ENCODE measurements at places on chromosomes 16 and 17.
A peak's percentile ranks its signal among the peaks of the same experiment; 100 is the strongest.

GRCh38 chr16:11679250-11679649, 11.0 kb downstream of the SNN start:
- no peak for DNase-seq

- no peak for DNase-seq
These were observed 135.8 kb downstream of the CCDC182 start for GRCh38 chr17:57609125-57609877.

DNA sequence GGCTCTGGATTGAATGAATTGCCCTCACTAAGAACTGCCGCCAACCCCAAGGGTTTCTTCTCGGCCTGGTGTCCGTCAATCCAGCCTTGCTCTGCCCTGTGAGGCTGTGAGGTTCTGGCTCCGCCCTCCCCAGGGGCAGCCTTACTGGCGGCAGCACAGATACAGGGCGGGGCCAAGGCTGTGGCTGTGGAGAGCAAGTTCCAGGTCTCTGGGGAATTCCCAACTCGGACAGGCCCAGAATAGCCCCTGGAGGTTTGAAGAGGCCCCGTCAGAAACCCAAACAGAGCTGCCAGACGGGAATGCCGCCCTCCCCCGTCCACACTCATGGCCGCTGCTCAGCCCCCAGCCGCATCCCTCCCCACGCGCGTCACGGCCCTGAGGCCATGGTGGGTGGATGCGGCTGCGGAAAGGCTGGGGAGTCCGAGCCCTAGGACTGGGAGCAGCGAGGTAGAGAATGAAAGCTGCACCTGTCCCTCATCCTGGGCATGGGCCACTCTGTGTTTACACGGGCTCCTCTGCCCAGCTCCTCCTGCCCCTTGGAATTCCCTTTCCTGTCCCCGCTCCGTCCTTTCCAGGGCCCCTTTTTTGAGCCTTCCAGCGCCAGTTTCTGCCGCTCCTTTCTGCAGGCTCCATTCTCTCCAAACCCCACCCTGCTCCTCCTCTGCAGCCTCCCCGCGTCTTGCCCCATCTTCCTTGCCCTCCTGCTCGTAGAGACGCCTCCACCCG, 660 bp upstream of the PRRT2 start:
- DNase-seq = no peak

- DNase-seq = no peak
These were observed 14.7 kb downstream of the GSPT1 start for GRCh38 chr16:11901091-11901490.

DNA sequence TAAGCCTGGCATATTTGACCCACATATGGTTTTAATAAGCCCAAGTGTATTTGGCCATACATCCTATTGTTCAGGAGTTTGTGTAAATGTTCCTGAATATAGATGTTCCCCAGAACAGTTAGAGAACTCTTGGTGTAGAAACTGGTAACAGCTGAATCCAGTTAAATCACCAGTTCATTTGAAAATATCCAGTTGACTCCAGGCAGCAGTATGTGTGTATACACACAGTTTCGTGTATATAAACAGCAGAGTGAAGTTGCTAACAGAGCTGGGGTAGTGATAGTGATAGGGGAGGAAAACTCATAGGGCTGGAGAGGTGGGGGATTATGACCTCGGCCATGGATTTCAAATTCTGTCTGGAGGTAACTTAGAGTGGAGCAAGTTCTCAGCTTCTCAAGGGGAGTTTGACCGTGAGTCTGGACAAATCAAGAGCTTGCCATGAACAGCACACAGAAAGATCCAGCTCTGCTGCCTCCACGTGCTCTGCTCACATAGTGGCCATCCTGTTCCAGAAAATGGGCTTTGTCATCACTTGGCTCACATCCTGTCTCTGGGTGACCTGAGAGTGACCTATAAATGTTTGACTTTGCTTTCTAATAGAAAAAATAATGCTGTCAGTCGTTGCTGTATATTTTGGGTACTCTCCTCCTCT, 30.6 kb upstream of the MMD start:
- no peak for DNase-seq

GRCh38 chr16:20911361-20911760, 10.8 kb downstream of the LYRM1 start:
- no peak for DNase-seq

GRCh38 chr17:2854143-2855055, 58.2 kb downstream of the RAP1GAP2 start:
- no peak for DNase-seq

DNA sequence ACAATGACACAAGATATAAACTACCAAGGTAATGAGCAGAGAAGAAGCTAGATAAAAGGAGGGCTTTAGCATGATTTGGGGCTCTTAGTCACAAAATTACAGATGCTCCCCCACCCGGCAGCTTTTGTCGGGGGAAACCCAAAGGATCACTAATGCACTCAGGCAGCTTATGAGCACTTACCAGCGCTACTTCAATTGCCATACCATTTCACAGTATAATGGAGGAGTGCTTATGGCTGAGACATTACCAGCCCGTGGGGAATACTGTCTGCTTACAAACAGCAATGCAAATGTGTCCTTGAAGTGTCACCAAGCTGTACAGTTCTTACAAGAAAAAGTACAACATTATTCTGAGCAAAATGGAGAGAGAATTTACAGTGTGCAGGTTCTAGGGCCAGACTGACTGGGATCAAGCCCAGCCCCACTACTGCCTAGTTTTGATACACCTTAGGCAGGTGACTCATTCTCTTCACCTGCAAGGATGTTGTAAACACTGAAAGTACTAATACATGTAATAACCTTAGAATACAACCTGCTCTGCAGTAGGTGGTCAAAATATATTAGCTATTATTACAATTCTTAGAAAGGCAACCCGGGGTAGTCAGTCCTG, 16.3 kb downstream of the ANKFY1 start:
- DNase-seq = no peak

DNA sequence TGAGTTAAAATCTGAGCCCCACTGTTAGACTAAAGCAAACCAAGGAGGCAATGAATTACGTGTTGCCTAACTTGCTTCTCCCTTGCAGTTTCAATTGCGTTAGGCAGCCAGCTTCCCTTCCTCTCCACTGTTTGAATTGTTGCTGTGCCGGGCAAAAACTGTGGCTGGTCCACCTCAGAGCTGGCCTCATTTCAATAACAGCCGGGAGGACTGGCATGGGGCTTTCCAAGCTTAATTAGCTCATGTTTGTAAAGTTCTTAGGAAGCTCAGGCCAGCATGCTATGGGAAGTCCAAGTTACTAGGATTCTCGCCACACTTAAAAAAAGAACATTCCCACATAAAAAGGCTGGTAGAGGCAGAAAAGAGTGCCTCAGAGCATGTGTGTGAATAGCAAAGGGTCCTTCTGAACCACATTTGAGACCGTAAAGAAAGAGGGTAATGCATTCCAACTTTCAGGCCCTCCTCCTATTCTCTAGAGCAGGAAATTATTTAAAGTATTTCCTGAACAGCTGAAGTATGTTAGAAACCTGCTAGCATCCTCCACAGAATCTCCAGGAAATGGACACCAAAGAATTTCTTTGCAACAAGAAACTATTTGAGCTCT, 79.0 kb upstream of the SMURF2 start:
- DNase-seq = no peak

- DNase-seq = no peak
These were observed 39.8 kb downstream of the C17orf67 start for GRCh38 chr17:56793957-56794356.

DNA sequence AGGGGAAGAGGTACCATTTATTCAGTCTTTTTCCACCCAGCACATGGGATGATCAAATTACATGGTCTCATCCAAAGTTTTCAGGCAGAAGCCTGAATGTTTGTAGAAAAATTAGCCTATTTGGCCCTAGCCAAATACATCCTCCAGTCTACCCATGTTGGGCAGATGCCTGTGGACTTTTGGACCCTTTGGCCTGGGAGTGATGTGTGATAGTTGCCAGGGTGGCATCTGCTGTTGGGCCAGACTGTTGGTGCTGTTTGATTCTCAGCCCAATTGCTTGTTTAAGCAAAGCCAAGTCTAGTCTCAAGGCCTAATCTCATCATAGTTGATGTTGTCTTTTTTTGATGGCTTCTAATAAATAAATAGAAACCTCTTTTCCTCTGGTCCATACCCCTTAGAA, 419.0 kb downstream of the CDH13 start:
- DNase-seq = no peak

GRCh38 chr17:58302171-58302918, 21.6 kb upstream of the MPO start:
- DNase-seq = no peak

DNA sequence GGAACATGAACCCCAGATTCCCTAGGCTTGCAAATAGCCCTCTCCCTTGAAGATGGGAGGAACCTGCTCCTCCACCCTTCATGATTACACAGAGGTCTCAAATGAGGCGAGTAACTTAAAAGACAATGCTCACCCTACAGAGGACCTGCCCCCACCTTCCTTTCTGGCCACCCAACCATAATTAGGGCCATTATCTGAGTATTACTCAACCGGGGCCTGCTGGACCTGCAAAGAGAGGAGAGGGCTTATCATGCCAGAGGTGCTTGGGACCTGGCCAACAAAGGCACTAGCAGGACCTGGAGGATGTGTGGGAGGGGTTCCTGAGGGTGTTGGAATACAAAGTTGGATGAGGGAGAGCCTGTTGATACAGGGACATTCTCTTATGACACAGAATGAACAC, 42.4 kb downstream of the RNF157 start:
- no peak for DNase-seq

DNA sequence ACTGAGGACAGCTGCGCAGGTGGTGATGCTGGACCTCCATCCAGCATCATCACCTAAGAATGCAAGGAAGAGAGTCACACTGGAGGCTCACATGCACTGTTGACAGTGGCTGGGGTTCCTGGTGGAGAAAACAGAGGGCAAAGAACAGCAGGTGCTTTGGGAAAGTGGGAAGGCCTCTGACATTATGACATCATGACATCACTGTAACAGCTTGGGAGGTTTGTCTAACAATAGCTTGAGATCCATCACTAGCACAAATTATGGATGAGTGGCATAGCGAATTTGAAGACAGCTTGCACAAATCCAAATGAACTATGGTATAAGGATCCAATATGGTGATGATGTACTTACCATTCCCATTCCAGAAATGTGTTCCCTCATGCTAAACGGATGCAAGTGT, 226.5 kb upstream of the MPHOSPH6 start:
- no peak for DNase-seq

- DNase-seq = no peak
These were observed 14.5 kb downstream of the KANSL1 start for GRCh38 chr17:46178550-46179214.

DNA sequence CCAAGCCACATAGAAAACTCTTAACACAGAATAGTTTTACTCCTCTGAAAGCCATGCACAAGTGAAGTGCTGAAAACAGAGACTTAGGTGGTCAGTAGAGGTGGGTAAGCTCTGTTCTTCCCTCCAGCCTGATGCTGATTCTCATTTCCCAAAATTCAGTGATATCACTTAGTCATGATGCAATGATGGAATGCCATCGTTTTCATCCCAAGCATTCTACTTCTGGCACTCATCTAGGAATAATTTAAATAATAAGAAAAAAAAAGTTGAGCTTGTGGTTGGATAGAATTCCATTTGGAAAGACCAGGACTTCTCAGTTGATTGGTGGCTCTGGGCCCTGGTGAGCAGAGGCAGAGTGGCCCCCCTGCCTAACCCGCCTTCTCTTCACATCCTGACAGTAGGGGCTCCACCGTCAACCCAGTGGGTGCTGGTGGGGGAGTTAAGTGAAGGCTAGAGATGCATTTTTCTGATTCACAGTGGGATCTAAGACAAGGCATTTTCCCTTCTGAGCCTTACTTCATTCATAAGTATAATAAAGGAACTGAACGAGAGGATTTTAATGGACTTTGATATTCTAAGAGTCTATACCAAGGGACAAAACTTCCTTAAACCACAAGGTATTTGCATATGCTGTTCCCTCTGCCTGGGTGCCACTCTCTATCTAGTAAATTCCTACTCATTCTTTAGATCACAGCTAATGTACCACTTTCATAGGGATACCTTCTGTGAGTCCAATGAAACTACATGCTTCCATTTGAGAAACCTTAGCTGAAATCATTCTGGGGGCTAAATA, 310.3 kb upstream of the DYNLRB2 start:
- DNase-seq = no peak

- no peak for DNase-seq
These were observed 94.7 kb upstream of the SDK2 start for GRCh38 chr17:73738751-73739575.

DNA sequence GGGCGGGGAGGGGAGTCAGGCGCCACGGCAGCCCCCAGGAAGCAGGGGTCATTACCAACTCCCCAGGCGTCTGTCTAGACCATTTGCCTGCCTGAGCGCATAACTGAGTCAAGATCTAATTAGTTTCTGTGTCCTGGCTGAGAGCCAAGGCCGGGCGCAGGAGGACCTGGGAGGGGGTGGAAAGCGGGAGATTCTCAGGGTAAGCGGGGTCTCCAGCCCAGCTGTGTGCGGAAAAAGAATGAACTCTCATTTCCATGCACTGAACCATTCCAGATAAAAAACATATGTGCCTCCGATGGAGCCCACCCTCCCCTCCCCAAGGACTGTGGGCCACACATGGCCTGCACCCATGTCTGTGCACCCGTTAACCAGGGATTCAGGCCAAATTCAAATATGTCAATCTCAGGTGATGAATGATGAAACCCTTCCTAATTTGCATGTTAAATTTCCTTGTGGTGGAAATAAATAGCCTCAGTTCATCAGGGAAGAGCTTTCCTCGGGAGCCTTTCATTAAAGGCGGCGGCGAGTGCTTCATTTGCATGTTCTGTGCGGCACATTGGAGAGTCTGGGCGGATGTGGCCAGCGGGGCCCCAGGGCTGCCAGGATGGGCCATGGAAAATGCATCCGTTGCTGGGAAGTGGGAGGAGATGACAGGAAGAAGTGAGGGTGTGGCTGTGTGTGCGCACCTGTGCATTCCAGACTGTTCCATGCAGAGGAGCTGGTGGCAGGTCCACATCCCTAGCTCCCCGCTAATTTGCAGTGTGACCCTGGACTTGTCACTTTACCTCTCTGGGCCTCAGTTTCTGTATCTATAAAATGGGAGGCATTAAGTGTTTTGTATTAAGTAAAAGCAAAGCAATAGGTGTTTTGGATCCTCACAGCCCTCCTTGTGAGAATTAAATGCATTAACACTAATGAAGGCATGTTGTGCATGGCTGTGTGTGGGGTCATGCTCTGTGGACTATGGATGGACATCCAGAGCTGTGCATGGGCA, 151.1 kb downstream of the SDK2 start:
- no peak for DNase-seq

DNA sequence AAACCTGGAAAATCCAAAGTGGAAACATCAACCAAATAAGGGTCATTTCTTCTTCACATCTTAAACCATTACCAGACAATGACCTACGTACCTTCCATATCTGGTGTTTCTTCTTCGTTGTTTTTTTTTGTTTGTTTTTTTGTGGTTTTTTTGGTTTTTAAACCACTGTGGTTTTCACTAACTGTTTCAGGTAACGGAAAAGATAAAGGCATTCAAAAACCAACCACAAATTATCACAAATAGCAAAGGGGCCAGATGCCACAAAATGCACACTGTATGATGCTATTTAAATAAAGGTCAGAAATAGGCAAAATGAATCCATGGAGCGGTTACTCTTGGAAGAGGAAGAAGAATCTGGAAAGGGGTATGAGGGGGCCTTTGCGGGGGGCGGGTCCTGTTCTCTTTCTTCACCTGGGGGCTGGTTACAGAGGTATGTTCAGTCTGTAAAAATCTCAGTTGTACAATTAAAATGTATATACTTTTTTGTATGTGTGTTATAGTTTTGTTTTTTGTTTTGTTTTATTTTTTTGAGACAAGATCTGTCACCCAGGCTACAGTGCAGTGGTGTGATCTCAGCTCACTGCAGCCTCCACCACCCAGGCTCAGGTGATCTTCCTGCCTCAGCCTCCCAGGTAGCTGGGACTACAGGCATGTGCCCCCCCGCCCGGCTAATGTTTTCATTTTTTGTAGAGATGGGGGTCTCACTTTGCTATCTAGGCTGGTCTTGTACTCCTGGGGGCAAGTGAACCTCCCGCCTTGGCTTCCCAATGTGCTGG, 29.6 kb downstream of the LITAF start:
- no peak for DNase-seq

- DNase-seq = peak; percentile 28
These were observed at the start of gene MRC2 for GRCh38 chr17:62627219-62627903. Gene MRC2, plus strand, starts transcription at chr17:62627670. Its CDS starts 133 bp downstream, at chr17:62627803.
